ENCODE measurements at places on chromosomes 1 and 21.

DNA sequence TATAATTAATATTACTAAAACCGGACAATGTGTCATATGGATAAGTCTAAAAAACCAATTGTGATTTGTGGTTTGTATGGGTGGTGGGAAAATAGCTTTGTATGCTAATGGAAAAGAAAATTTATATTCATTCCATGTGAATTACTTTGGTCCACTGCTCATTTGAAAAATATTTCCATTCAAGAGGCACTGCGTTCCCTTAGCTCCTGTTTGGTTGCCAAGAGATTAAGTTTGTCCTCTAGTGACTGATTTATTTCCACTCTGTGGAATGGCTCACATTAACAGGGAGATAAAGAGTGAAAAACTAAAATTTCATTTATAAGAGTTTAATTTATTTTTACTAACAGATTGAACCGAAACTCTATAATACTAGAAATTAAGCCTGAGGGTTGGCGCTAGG is 744.1 kb upstream of the CHRM3 start:
- DNase-seq: no peak

GRCh38 chr1:179310721-179311120 is 17.1 kb downstream of the SOAT1 start:
- no peak for DNase-seq

- no peak for DNase-seq
Measured at GRCh38 chr1:85623061-85623471, 42.5 kb downstream of the CCN1 start.

DNA sequence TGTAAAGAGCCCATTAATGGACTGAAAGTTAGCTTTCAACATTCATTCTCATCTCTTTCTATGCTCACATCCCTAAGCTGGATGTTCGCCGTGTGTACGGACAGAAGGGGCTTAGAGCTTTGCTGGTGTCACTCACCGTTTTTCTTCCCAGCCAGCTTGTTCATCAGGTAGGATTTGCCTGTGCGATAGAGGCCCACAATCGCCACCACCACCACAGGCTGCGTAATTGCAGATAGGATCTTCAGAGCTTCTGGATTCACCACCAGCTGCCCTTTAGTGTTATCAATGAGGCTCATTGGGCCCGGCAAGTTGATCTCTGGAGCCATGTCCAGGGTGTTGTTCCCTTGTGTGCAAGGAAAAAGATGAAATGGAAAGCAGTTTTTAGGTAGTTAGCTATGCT is 4.3 kb downstream of the GBP2 start:
- no peak for DNase-seq

GRCh38 chr1:41366455-41367287 is 5.4 kb downstream of the FOXO6 start:
- peak; percentile 9 for DNase-seq

DNA sequence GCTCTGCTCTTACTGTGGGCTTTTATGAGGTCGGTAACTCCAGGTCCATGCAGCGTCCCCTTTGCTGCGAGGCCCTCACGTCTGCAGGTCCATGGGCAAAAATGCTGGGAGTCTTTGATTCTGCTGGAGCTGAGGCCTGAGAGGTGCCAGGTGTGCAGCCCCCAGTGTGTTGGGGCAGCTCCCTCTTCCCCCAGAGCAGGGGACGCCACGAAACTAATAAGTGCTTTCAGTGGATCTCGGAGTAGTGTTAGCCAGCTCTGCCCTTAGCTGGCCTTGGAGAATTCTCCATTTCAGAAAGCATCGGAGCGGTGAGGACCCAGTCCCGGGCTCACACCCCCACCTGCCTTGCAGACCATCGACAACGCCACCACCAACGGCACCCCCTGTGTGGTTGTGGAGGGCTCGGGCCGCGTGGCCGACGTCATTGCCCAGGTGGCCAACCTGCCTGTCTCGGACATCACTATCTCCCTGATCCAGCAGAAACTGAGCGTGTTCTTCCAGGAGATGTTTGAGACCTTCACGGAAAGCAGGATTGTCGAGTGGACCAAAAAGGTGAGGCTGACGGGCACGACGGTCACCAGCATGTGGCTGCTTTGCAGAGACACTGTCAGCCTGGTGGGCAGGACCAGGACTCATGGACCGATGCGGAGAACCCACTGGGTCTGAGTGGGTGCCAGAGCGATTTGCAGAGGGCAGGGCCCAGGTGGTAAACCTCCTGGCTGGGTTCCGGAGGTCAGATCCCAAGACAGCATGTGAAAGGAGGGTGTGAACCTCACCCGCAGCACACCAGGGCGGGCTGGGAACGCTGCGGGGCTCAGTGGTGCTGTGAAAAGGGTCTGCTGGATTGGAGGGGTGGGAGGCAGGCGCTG is 25.5 kb downstream of the TRPM2 start:
- DNase-seq: no peak

DNA sequence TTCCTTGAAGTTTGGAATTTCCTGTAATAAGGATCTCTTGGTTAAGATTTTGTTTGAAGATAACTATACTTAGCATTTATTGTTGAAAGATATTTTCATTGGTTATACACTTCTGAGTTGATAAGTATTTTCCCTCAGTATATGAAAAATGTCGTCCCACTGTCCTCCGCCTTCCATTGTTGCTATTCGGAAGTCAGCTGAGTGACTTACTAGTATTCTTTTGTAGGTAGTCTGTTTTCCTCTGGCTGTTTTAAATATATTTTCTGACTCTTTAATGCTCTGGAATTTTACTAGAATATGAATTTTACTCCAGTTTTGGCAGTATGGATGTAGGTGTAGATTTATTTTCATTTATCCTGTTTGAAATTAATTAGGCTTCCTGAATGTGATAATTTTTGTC is 498.7 kb upstream of the NFIA start:
- no peak for DNase-seq

DNA sequence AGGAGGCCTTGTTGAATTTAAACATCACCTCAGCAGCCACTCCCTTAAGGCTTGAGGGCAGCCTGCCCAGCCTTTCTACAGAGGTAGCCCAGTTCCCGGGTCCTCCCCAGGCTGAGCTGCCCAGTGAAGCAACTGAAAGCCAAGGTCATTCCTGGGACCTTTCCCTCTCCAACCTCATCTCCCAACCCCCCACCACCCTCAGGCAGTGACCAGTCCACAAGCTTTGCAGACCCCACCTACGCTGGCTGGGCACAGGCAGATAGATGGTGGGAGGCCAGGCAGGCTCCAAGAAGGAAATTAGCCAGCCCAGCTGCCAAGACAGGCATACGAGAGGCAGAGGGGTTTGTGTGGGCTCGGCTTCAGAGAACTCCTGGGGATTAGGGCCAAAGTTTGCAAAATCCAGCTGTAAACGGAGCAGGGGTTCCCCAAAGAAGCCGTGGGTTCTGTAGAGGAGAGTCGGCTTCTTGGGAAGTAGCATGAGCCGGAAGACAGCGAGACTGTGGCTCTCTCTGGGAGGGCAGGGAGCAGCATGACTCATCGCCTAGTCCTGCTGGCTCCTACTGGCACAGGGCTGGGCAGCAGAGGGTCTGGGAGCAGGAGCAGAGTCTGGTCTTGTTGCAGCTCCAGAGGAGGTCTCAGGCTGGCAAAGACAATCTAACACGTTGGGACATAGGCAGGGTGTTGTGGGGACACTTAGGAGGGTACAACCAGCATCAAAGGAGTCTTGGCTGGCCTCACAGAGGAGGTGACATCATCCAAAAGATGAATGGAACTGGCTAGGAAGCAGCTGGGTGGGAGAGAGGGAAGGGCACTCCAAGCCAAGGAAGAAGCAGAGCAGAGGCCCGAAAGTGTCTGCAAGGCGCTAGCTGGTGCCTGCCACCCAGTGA is 2.8 kb upstream of the ZC3H12A start:
- no peak for DNase-seq

GRCh38 chr1:205267306-205267902 is 39.7 kb downstream of the TMCC2 start:
- DNase-seq: no peak

- DNase-seq: no peak
Measured at GRCh38 chr1:1285611-1286311, 5.5 kb downstream of the SCNN1D start.

DNA sequence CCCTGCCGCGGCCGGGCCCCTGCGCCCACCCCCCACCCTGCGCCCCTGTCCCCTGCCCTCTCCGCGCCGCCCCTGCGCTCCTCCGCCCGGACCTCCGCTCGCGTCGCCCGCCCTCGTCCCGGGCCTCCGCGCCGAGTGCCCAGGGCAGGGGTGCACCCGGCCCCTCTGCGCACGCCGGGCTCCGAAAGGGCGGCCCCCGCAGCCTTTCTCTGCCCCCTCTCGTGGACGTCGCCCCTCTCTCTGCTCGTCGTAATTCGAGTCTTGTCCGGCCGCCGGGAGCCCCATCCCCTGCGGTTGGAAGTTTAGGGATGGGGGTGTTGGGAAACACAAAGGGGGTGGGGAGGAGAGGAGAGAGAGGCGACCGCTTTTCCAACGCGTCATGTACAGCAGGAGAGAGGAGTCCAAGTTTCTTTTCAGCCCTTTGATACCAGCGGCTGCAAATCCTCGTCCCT is 407 bp downstream of the GALNT2 start:
- peak; percentile 4 for DNase-seq

DNA sequence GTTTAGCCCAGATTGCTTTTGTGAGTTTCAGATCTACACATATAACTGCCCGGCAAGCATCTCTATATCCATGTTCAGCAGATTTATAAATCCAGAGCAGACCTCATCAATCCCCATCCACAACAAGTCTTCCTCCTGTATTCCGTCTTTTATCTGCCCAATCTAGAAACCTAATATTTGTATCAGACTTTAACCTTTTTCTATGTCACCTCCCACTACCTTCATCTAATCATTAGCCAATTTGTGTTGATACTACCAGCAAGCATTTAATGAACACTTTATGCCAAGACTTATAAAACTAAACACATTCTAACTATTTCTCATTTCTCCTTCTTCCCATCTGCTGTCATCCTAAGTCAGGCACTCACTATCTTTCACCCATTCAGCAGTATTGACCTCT is 135.5 kb downstream of the PBX1 start:
- no peak for DNase-seq

Measured in CD4-positive, alpha-beta T cell treated with Interleukin-6 at 100 ng/mL for 8 hours (primary cell).